ENCODE measurements at places on chromosomes 11 and 22.

DNA sequence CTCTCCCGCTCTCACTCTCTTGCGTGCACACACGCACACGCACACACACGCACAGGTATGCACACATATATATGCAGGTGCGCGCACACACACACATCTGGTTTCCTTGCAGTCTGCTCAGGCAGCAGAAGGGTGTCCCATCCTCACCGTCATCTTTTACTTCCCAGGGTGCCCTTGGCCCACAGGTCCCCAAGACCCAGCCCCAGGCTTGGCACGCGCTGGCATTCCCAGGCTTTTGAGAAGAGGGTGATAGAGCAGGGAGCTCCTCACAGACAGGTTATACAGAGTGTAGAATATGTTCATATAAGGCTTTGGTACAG is 52.0 kb upstream of the SPATA19 start:
- DNase-seq, result no peak

DNA sequence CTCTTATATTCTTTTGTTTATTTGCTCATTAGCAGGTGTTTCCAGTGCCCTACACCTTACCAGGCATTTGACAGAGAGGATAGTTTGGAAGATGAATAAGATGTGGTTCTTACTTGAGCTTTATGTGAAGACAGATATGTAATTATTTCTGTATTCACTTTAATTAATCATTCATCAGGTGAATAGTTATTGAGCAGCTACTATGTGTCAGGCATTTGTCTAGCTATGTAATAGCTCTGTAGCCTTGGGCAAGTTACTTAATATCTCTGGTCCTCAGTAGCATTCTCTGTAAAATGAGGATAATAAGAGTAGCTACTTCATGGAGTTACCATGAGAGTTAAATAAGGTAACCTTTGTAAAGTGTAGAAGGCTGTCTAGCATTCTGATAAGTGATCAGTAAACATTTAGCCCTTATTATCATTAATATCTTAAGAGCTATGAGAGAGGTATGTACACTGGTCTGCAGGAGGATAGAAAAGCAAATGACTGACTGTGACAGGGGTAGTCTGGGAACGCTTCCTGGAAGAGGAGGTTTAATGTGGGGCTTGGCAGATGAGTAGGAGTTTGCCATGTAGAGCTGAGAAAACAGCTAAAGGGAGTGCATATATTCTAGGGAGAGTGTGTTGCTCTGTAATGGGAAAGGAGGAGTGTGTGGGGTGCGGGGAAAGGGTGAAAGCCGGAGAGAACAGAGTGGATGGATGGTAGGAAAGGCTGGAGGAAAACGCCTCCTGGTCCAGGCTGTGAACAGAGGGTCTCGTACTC is 56.1 kb downstream of the MICAL2 start:
- no peak for DNase-seq

- no peak for DNase-seq
These were observed 59.0 kb downstream of the OSBP2 start for GRCh38 chr22:30753701-30754100.

- peak; percentile 69 for DNase-seq
These were observed 55.7 kb downstream of the CD82 start for GRCh38 chr11:44621140-44621681.

DNA sequence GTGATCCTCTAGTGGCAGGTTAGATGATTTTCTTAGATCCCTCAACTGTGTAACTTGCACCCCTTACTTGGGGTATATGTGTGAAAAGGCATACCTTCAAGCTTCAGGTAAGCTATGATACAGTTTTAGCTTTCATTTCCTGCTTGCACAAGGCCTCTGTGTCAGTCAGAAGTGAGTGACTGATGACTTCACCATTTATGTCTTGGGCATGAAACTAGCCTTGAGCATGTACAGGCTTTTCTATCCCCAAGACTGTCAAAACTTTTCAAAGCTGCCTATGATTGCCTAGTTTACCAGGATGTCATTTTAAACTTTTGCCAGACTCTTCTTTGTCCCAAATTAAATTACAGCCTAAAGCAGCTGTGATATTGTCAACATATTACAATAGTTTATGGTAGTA is 286.1 kb upstream of the CNTN5 start:
- no peak for DNase-seq

GRCh38 chr11:104073950-104074705 is 37.7 kb downstream of the DDI1 start:
- no peak for DNase-seq

DNA sequence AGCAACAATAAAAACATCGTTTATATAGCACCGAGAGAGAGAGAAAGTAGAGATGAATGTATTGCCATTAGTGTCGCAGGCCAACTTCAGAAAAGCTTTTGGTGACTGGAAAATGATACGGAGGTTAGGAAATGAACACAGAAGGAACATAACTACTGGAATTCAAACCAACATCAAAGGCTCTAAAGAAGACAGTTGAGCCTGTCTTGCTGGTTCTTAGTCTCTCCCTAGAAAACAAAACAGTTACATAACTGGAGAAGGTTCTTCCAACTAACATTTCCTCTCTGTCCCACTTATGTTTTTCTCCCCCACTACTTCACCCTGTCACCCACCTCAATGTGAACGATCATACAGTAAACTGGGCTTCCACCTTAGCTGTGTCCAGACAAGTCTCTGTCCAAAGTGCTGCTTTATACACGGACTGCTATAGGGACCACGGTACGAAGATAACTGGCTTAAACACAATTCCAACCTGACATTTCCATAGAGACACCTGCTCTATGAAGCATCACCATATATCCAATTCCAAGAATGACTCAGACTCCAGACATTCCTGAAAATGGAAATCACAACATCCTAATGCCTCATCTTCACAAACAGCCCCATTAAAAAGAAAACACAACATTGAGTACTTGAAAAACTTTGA is 85.2 kb upstream of the ARHGAP32 start:
- DNase-seq, result no peak

GRCh38 chr11:1081601-1082311 is 7.1 kb downstream of the MUC2 start:
- DNase-seq, result no peak

- no peak for DNase-seq
These were observed 24.1 kb upstream of the LRRC55 start for GRCh38 chr11:57157624-57158023.
